H1 (cell line): ENCODE measurements at places on chromosomes 7 and 10. TPM values are rescaled to one million over a fixed set of nuclear protein-coding genes. Genes with fewer than 3 reads are reported as not detected.

DNA sequence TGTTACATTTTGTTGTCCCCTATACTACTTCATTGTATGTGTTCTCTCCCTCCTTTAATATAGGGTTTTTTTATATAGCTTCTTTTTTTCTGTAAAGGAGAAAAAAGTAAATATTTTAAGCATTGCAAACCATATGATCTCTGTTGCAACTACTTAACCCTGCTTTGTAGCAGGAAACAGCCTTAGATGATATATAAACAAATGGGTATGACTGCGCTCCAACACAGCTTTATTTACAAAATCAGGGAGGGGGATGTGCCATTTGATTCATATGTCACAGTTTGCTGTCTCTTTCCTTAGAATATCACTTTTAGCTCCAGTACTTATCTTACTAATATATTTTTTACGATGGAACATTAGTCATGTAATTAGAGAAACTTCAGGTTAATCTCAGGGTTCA is 155.2 kb upstream of the GNAI1 start:
- no peak for DNase-seq

The NOS3 gene
- polyA plus RNA-seq = 16.2 and 20.9 TPM in 2 replicates

- DNase-seq = peak; percentile 17
These were observed 767.9 kb downstream of the GRID1 start for GRCh38 chr10:85598646-85599045.

DNA sequence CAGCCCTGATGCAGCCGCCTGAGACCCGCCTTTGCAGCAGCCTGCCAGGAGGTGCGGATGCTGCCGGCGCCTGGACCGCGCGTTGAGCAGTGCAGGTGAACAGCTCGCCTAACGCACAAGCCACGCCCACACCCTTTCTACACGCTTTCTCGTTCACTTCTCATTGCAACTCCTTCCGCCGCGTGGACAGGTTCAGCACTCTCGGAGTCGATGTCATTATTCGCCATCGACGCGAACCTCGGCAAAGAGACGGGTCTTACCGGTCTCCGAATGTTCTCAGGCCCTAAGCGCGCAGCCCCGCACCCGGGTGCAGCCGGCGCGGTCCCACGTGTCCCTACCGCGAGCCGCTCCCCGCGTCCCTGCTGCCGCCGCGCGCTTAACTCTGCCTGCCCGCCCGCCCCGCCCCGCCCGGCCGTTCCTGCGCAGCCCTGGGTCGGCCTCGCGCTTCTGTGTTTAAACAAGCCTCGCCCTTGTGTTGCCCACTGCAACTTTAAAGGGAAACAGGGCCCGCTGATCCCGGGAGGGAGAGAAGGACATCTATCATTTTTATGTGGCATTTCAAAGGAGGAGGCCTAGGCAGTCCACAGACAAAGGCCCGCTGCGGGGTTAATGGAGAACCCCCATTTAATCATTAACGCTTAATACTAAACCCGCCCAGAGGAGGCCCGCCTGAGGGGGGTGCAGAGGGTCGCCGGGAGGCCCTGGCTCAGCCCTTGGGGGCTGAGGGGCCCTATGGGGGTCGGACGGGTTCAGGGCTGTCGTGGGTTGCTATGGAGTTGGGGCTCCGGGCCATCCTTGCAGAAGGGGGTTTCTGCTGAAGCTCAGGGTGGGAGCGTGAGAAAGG is 128.5 kb downstream of the WDR11 start:
- DNase-seq = peak; percentile 74

The ITGB8 gene
- 0.96 and 1.2 TPM in 2 replicates for polyA plus RNA-seq

DNA sequence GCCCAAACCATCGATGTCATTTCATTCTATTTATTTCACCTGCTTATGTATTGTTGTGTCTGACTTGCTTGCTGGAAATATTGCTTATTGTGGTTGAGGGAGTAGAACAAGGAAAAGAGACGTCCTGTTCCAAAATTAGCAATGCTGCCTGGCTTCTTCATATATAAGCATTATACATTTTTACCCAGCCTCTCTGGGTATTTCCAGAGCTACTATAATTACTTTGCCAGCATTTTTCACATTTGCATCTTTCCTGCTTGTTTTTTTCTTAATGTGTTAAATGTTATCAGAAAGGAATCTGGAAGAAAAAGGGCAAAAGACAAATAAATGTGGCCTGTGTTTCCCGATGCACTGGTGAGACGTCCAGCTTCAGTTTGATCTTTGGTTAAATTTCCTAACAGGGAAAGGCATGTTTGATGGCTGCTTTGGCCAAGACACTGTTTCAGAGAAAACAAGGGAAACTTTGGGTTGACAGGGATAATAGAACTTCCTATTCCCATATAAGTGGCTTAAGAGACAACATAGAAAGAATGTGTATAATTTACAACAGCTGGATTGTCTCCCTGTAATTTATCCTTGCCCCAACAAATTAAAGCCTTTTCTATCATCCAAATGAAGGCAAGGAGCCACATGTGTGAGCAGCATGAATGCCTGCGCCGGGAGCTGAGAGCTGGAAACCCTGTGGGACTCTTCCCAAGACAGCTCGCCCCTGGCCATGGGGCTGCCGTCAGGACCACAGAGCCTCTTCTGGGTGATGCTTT is 671.1 kb upstream of the CELF2 start:
- no peak for DNase-seq

GRCh38 chr7:139730746-139731612 is 46.8 kb downstream of the HIPK2 start:
- no peak for DNase-seq

DNA sequence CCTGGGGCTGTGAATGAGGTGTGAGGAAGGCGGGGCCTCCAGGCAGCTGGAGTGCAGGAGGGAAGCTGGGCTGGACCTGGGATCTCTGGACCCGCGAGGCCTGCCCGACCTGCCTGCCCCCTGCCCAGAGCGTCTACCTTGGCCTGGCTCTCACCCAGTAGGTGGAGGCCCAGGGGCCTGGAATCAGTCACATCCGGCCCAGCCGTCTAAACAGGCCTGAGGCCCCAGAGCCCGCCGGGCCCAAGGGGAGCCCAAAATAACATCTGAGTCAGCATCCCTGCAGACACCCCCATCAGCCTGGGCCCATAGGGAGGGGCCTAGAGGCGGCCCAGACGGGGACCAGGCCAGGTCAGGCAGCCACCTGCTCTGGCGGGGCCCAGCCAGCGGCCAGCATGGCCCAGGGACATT is 15.1 kb upstream of the ELN start:
- DNase-seq = no peak

The HTR7 gene
- polyA plus RNA-seq = 11.5 and 22.9 TPM in 2 replicates

The OPN4 gene
- polyA plus RNA-seq = not detected in 2 replicates

The SPDYE18 gene
- not detected in 2 replicates for polyA plus RNA-seq

- no peak for DNase-seq
These were observed 11.4 kb downstream of the ABCC2 start for GRCh38 chr10:99793819-99794218.

The SEMA3E gene
- 0.94 and 1.3 TPM in 2 replicates for polyA plus RNA-seq

DNA sequence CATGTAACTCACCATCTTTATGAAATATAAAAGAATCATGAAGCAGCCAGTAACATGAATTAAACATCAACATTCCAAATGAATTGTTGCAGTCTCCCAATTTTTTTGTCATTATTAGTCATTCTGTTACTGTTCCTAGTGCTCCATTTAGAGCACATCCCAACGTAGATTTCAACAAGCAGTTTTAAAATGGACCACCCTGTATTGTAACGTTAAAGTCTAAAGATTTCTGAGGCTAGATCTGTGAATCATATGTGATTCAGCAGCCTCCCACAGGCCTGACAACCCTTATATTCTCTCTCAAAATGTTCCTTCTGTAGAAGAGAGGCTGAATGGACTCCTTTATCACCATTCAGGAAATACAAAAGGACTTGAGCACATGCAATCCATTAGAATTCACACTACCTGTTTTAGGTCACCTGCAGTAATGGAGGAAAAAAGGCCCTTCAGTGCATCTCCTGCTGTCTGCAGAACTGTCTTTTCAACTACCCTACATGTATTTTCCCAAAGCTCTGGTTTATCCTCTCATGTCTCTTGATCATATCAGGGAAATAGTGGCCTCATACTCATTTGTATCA is 81.4 kb downstream of the CACNA2D1 start:
- DNase-seq = no peak

DNA sequence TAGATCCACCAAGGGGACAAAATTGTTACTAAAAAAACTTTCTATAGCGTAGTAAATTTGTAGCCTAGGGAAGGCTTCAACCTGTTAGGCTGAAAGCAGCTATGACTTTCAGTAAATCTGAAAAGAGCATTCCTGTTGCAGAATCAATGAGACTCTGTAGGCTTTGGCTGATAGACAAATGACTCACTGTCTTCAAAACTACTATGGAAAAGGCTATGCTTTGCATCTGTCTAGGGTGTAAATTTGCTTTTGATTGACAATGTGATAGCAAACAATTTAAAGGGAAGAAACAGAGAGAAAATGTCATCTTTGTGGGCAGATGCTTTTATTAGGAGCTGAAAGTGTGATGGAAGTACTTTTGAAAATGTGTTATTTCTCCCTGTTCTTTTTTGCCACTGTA is 60.6 kb downstream of the ARL5B start:
- no peak for DNase-seq

- DNase-seq = no peak
These were observed 11.8 kb downstream of the SFXN2 start for GRCh38 chr10:102726274-102726673.

DNA sequence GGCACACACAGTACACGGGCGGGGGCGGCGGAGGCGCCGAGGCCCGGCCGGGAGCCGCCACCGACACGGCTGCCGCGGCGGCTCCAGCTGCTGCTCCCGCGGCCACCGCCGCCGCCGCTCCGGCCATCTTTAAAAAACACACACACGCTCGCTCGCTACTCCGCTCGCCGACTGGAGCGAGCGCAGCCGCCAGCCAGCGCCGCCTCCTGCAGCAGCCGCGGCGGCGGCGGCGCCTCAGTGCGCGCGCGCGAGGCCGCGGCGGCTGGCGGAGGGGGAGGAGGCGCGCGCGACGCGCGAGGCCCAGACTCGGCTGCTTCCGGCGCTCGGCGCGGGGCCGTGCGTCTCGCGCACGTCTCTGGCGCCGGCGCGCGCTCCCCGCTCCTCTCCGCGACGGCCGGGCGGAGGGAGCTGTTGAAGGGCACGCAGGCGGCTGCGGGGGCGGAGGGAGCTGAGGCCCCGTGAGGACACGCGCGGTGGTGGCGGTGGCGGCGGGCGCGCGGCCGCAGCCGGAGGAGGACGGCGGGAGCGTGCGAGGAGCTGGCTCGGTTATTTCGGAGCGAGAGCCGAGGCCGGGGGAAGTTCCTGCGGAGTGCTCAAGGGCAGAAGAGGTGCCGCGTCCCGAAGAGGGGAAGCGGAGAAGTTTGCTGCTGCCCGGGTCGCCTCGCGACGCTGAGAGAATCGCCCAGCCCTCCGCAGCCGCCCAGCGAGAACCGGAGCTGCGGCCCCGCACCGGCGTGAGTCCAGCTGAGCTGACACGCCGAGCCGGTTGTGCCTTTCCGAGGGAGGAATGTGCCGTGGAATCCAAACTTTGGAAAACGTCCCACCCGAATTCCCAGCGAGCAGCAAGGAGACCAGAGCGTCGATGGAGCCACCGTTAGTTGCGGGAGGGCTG is at the start of gene KDM7A:
Gene KDM7A (minus strand): TSS at position 173 of the 892 bp plus-strand sequence. CDS start 46 bp downstream, at position 127.
- peak; percentile 47 for DNase-seq

DNA sequence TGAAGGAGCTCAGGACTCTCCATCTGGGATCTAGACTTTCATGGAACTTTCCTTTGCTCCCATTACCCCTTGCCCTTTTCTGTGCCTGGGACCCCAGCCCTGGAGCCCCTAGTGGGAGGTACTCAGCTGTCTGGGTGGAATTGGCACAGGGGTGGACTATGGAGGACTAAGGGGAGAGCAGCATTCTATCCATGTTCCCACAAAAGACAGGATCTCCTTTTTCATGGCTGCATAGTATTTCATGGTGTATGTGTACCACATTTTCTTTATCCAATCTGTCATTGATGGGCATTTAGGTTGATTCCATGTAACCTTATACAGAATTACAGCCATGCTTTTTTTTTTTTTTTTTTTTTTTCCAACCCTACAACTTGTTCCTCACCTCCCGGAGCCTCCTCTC is 89.1 kb downstream of the GALNT17 start:
- no peak for DNase-seq

The HTRA1 gene
- 10.9 and 20.1 TPM in 2 replicates for polyA plus RNA-seq

- no peak for DNase-seq
These were observed 585.6 kb downstream of the SUGCT start for GRCh38 chr7:40720416-40720815.

GRCh38 chr10:48231178-48231577 is 43.3 kb downstream of the FRMPD2 start:
- peak; percentile 26 for DNase-seq

The MMRN2 gene
- polyA plus RNA-seq = 1.1 and 1.2 TPM in 2 replicates

The GIMAP7 gene
- polyA plus RNA-seq = not detected in 2 replicates

DNA sequence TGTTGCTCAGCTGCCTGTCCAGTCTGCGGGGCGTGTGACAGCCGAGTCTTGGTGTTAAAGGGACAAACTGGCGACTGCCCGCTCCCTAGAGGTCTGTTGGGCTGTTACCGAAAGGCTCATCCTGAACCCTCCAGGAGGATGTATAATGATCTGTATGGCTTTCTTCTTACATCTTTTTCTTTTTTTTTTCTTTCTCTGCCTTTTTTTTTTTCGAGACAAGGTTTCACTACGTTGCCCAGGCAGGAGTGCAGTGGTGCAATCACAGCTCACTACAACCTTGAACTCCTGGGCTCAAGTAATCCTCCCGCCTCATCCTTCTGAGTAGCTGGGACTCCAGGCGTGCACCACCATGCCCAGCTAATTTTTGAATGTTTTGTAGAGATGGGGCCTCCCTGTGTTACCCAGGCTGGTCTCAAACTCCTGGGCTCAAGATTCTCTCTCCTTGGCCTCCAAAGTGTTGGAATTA is 857 bp downstream of the INTS15 start:
- no peak for DNase-seq
